Stimulated activated CD8-positive, alpha-beta memory T cell treated with anti-CD3 and anti-CD28 coated beads, Interleukin-4, amount 100 ng/mL, for 24 hours (primary cell): ENCODE measurements at places on chromosomes 1 and 21.

DNA sequence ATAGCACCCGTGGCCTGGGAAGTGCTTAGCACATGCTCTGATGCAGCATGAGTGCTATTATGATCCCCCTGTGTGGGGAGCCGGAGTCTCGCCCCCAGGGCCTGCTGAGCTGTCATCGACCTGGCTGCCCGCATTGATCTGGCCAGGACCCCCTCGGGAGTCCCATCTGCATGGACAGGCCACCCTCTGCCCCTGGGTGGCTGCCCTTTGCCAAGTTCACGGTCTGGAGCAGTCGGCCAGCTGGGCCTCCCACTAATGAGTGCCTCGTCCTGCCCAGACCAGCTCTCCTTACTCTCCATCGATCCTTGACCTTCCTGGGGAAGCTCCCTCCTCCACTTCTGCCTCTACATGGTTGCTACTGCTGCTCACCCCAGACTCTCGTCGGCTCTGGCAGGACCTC, 121.8 kb upstream of the RUNX3 start:
- DNase-seq = no peak

DNA sequence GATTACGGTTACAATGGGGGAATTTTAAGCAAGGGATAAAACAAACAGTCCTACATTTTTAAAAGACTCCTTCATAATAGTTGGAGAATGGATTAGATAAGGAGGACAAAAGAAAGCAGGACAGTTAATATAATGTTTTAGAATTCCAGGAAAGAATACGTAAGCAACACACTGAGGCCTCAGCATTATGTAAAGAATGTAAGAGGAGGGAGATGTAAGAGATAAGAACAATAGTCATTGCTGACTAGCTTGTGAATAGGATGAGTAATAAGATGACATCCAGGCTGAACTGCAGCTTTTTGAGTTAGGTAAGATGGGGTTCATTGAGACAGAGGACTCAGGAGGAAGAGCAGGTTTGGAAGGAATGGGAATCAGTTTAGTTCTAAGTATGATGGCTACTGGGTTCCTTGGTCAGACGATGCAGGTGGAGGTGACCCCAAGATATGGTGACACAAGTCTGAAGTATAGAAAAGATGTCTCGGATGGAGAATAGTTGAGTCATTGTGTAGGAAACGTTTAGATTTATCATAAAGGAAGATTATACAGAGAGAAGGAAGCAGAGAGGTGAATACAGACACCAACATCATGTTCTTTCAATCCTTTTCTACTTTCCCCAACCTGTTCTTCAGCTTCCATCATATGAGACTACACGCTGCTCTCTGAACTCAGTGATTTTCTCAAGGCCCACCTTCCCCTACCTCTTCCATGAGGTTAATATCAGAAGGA, 372.8 kb downstream of the PTBP2 start:
- no peak for DNase-seq

DNA sequence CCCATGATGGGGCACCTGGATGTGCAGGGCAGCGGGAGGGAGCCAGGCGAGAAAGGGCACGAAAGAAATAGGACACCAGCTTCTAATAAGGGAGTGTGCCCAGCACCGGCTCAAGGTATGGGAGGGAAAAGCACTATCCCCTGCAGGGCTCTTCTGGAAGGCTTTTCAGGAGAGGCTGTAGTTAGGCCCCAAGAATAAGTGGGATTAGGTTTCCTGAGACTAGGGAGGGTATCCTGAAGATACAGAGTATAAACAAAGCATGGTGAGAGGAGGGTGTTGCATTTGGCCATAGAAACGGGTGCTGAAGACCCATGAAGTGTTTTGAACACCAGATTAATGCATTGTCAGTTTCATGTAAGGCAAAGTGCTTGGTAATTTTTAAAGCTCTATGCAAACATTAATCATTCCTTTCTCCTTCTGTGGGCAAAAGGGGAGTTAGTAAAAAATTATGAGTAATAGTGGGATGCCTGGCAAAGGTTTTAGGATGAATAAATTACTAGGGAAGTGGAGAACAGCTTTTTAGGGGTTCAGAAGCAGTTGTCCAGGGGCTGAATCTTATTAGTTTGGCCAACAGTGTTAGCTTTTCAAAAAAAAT, 74.0 kb downstream of the SYT6 start:
- no peak for DNase-seq

DNA sequence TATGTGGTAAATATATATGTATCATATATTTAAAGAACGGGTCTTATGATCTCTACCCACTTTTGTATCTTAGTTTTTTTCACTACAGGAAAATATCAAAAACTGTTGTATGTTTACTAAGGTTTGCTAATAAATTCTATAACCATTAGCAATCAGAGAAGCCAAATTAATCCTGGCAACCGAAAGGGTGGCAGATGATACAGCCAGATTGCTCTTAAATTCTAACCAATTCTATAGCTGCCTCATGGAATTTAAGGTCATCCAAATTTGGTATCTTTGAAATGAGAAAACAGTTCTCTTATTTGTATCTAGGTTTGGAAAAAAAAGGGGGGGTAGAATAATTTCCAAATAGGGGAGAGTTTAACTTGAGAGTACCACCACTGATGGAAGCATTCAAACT, 591.2 kb downstream of the SMYD3 start:
- no peak for DNase-seq

GRCh38 chr1:1804301-1804700, 26.0 kb upstream of the NADK start:
- no peak for DNase-seq

GRCh38 chr1:54135436-54136120, 17.2 kb downstream of the CDCP2 start:
- no peak for DNase-seq

DNA sequence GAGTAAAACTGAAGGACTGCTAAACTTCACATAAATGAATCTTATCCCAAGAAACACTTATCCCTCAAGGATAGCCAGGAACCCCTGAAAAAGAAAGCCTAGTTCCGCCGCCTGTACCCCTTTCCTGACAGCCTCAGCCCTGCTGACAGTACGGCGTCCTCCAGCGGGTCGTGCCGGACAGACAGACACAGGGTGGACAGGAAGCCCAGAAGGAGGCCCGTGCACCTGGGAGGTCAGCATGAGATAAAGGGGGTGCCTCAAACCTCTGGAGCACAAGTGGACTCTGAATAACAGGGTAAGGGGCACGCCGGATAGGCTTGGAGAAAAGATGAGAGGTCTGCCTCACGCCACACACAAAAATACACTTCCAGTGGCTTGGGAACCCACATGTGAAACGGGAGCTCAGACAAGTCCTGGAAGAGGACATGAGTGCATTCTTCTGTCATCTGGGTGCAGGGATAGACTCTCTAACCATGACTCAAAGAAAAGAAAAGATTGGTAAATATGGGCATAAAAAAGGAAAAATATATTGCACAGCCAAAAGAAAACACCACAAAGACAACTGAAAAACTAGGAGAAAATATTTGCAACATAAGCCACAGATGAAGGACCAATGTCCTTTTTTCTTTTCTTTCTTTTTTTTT, 17.3 kb upstream of the ADARB1 start:
- no peak for DNase-seq

DNA sequence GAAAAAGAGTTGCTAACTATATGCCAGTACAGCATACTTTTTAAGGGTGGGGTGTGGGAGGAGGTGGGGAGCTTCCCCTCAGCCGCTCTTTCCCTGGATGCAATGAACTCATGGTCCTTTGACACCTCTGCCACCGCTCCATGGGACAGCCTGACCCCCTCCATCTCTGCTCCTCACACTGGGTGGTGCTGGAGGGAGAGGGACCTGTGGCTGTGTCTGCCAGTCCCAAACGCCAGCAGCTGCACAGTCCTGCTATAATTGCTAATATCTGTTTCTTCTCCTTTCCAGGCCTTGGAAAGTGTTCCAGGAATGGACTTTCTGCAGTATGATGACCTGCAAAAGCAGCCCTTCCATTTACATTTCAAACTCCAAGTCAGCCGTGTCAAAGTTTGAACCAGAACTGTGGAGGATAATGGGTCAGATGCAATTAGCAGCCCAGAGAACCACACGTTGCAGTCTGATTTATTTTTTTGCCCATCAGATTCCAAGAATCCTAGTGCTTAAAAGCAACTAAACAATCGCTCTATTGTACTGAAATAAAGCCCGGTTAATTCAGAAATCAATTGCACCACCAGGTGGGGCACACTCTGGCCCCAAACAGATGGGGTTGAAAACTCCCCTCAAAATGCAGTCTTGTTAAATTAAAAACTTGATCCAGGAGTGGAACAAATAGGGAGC, 160.7 kb upstream of the LMO4 start:
- DNase-seq = no peak

DNA sequence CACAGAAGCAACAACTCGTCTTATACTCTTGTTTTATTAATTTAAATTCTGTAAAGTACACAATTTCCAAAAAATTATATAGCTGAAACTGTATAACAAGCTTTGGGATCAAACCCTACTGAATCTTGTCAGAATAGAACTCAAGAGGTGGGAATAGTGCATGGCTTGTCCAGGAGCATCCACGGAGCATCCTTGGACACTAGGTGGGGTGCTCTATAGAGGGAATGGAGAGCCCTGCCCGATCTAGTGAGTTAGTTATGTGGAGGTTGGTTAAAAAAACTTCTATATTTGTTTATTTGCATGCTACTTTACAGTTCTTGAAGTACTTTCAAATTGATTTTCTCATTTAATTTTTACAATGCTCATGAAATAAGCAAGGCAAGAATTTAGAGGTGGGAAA, 28.3 kb downstream of the ROR1 start:
- no peak for DNase-seq

- no peak for DNase-seq
These were observed 152.8 kb downstream of the C1orf21 start for GRCh38 chr1:184539580-184539979.

DNA sequence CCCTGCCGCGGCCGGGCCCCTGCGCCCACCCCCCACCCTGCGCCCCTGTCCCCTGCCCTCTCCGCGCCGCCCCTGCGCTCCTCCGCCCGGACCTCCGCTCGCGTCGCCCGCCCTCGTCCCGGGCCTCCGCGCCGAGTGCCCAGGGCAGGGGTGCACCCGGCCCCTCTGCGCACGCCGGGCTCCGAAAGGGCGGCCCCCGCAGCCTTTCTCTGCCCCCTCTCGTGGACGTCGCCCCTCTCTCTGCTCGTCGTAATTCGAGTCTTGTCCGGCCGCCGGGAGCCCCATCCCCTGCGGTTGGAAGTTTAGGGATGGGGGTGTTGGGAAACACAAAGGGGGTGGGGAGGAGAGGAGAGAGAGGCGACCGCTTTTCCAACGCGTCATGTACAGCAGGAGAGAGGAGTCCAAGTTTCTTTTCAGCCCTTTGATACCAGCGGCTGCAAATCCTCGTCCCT, 407 bp downstream of the GALNT2 start:
- DNase-seq = no peak

- DNase-seq = no peak
These were observed 62.3 kb upstream of the COL11A1 start for GRCh38 chr1:103170609-103171008.

- DNase-seq = no peak
These were observed 157.2 kb upstream of the NFIA start for GRCh38 chr1:60924964-60925798.

- no peak for DNase-seq
These were observed 4.9 kb downstream of the MDM4 start for GRCh38 chr1:204520834-204521709.

DNA sequence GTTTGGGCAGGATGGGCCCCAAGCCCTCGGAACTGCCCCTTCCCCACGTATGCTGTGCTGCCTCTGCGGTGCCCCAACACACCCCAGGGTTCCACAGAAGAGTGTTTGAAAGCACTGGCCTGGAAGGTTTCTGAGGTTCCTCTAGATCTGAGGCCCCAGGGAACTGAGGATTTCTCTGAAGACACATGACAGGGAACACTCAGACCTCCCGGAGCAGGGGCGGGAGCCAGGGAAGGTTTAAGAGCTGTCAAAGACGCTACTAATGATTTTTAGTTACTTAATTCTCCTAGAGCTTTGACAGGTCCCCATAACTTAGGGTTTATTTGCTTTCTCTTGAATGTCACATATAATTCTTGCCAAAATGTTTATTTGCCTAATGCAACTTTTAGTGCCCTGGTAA, 212.3 kb upstream of the GRIK3 start:
- no peak for DNase-seq

- no peak for DNase-seq
These were observed 9.4 kb downstream of the USP16 start for GRCh38 chr21:29033871-29034270.

GRCh38 chr1:221141606-221142285, 262.5 kb downstream of the HLX start:
- no peak for DNase-seq

- DNase-seq = no peak
These were observed 102.3 kb upstream of the TIAM1 start for GRCh38 chr21:31446226-31446855.

DNA sequence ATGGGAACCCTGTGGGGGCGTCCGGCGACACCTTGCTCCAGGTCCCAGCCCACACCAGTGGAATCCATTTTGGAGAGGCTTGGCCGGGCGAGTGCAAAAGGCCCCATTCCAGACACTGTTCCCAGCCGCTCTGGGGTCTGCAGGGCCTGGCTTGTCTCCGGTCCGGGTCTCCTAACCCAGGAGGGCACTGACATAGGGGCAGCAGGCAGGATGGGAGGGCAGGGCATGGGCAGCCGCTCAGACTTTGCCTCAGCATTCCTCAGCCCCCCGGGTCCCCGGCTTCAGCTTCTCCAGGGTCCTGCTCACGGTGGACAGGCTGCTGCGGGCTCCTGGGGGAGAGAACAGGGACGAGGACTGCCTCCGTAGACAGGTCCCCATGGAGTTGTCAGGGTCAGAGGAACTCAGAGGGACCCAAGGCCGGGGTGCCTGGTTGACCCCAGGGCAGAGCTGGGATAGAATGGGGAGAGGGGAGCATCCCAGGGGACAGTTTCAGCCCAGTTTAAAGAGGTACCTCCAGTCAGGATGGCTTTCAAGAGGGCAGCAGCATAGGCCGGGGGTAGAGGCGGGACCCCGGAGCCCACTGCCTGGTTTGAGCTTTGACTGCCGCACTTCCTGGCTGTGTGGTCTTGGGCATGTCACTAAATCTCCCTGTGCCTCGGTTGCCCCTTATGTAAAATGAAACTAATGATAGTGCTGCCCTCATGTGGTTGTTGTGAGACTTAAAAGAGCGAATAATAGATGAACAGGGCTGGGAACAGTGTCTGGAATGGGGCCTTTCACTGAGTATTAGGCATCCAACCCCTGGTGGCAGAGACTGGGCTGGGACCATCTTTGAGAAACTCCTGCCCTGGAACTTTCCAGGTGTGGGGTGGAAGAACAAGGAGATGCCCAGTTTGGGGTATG, 3.7 kb downstream of the KNCN start:
- no peak for DNase-seq

GRCh38 chr21:34130716-34130985, 57.3 kb downstream of the MRPS6 start:
- DNase-seq = no peak

DNA sequence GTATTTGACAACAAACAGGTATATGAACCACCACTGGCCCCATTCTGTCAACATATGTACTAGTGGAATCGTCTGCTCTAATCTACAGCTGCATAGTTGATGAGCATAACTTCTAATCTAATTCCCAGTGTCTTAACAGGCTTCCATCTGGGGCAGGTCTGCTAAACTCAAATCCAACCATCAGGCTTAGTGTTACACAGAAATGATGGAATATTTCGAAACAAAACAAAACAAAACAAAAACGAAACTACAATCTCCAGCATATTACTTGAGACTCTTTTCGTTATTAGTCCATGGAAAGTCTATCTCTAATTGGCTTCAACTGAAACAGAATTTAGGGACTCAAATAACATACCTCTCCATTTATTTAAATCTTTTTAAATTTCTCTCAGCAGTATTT, 37.6 kb downstream of the DIPK1A start:
- DNase-seq = no peak
